NCI-H2081 treated with DMSO at 0.1 percent for 48 hours (cell line): ENCODE measurements at places on chromosomes 2 and 18.

DNA sequence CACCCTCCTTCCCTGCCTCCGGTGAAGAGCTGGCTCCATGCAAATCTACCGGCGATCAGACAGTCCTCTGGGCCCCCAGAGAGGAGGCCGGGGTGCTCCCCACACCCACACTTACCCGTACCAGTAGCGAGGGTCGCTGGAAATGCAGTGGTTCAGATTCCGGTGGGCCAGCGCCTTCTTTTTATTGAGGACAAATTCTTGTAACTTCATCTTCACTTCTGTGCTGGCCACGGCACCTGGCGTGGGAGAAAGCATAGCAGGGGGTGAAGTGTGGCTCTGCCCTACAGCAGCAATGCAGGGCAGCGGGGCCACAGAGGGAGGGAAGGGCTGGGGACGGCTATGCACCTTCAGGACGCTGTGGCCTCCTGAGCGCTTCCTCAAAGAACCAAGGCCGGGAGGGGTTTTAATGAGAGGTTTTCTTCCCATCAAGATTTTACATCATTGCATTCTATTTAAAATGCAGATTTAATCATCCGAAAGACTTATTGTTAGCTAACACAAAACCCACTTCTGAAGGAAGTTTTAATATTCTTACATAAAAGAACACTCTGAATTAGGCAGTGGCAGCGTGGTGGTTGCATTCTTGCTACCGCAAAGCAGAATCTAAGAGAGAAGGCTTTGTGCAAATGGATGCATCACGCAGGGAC, 237.0 kb downstream of the HDAC4 start:
- DNase-seq = no peak

DNA sequence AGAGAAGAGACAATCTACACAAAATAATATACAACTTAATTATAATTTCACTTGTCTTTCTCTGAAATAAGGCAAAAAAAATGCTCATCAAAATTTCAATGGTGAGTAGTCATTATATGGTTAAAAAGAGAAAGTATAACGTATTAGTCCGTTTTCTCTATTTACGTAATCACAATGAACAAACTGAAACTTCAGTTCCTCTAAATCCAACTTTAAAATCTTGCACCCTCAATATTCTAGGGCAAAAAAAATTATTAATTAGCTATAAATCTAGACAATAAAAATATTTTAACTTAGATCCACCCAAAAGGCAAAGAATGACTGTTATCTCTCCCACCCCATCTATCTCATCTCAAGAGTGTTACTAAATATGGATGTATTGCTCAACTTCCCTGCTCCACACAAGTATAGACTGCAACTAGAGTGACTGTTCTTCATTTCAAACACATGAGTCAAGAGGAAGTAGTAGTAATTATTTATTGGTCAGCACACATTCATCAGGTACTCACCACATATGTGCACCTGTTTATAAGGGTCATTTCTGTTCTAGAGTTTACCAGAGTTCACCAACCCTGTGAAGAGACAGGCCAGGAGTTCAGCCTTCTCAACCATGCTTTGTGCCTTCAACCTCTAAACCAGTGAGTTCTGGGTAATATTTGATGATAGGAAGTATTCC, 36.4 kb downstream of the STK39 start:
- no peak for DNase-seq

- no peak for DNase-seq
Observed at GRCh38 chr18:79626905-79627749, 52.5 kb upstream of the CTDP1 start.

- no peak for DNase-seq
Observed at GRCh38 chr18:32048507-32049091, 30.0 kb downstream of the RNF125 start.

DNA sequence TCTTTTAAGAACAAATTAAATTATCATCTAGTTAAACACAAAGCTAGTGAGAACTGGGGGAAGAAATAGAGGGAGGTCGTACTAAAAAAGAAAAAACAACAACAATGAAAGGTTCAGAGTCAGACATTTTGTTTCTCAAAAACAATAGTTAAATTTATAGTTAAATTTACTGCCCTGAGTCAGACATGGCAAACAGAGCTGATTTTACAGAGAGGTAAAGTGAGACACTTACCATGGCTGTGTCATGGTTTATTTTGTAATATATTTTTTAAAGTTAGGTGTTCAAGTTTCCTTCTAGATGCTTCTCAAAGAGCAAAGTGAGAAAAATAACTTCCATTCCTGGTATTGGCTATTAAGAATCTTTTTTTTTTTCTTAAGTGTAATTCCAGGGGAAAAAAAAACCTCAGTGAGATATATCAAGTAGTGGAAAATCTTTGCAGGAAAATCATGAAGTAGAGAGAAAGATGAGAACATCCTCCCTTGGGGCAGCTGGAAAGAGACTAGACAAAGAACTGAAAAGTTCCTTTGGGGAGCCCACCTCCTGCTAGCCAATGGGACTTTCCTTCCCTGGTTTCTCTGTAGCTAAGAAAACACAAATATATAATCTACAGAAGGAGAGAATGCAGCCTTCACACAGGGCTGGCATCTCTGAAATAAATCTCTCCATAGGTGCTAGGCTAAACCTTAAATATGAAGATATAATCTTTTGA, 12.3 kb downstream of the KLF7 start:
- no peak for DNase-seq

GRCh38 chr2:197092431-197092830, 165.9 kb upstream of the PGAP1 start:
- DNase-seq = no peak

GRCh38 chr18:30682672-30683071, 359.9 kb downstream of the DSC3 start:
- DNase-seq = no peak

DNA sequence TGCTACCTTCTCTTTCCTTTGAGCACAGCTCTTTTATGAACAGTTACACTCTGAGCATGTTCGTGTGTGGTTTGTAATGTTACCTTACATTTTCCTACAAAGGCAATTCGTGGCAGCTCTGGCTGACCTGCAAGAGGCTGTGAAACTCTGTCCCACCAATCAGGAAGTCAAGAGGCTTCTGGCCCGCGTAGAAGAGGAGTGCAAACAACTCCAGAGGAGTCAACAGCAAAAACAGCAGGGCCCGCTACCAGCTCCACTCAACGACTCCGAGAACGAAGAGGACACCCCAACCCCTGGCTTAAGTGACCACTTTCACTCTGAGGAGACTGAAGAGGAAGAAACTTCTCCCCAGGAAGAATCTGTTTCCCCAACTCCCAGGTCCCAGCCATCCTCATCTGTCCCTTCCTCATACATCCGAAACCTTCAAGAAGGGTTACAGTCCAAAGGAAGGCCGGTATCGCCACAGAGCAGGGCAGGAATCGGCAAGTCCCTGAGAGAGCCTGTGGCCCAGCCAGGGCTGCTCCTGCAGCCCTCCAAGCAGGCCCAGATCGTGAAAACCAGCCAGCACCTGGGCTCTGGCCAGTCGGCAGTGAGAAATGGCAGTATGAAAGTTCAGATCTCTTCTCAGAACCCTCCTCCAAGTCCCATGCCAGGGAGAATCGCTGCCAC, 56.9 kb downstream of the WDSUB1 start:
- DNase-seq = no peak

DNA sequence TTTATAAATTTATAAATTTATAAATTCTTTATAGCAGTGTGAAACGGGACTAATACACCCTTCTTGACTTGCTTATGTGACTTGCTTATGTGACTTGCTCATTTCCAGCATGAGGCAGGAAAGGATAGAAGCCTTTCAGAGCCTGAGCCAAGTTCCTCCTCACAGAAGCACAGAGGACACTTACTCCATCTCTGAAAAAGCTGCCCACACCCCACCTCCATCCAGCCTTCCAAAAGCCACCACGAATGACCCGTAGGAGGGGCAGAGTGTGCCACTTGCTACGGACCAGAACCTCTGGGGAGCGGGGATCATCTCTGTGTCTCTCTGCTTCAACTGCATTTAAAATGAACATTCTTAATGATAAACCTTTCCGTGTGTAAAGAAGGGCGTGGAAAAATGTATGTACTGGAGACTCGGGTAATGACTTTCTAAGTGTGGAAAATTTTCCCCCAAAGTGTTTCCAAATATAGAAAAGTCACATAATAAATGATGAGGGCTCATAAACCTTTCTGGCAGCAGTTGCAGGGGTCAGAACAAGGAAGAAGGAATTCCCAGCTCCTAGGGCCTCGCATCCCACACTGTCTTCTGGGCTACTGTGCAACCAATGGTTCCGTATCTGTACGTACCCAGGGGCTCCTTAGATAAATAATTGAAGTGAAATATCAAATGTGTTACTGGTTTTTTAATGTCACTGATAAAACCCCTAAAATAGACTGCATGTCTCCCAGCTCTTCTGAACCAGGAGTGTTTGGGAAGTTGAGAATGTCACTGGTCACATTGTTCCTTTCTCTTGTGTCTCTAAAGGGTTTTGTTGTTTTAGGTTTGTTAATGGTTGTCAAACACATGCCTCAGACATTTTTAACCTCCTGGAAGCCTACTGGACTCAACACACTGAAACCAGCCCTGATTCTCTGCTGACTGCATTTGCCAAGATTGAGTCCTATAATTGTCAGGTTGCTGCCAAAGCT, 104.5 kb upstream of the LTBP1 start:
- DNase-seq = no peak

DNA sequence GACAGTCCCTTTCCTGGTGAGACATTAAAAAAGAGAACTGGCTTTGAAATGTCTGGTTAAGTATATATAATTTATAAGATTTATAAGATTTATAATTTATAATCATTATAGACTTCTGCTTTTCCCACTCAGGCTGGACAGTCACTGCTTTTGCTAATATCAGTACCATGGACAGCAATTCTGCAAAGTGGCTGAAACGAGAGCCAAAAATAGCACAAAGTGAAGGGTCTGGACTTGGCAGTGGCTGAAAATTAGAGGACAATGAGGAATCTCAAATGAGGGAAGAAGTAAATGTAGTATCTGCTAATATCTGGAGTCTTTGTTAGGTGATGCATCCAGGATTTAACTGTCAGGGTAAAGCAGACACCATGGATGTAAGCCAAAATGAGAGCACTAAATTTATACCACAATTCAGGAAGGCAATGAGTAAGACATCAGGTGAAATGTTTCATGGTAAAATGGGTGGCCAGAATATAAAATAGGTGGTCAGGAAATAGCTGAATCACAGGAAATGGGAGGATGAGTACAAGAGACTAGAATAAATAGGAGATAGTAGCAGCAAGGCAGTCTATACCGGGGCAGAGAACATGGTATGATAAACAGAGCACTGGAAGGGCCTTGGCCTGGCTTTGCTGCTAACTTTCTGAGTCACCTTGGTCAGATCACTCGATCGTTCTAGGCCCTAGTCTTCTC, 39.6 kb upstream of the BOD1L2 start:
- DNase-seq = no peak

DNA sequence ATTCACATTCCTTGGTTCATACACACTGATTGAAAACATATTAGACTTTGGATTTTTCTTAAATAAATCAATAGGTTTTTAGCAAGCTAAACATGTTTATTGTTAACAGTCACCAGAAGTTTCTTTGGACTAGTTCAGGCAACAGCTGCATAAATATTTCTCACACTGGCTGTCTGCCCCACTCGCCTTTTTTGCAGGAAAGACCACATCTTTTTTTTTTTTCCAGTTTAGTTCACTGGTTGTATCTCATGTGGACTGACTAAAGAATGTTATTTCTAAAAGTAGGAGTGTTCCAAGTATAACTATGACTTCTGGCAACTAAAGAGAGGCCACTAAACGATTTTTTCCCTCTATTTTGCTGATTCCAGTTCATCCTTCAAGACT, 31.1 kb downstream of the SLC40A1 start:
- no peak for DNase-seq

GRCh38 chr18:48020337-48021250, 90.1 kb upstream of the SMAD2 start:
- DNase-seq = no peak

DNA sequence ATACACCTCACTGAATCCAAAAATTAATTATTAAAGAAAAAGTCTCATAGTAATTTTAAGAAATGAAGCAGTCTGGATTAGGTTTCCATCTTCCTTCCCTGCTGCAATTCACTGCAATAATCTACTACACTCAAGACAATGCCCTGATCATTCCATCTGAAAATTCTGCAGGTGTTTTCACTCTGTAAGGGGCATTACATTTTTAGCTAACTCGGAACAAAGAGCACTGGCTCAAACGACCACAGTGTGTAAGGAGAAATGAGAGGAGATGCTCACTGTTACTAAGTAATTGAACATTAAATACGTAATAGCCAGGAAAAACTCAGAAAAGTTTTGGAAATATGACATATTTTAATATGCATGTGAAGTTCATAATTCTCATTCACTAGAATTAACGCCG, 1.3 kb downstream of the B4GALT6 start:
- no peak for DNase-seq

DNA sequence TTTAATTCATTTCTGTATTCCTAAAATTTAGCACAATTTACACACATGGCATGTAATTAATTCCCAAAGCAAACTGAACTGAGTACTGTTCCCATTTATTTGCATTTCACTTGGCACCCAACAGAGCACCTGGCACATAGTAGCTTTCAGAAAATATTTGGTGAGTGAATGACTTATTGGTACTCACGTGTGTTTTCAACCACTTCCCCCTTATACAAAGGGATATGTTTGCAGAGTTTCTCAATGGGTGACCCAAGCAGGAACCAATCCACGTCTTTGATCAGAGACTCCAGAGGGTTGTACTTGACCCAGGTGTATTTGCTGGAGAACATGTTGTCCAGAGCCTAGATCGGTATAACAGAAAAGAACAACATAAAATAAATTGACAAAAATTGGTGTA, 6.6 kb downstream of the GKN2 start:
- peak; percentile 81 for DNase-seq

- peak; percentile 17 for DNase-seq
Observed at GRCh38 chr2:71156573-71156972, 26.1 kb downstream of the MPHOSPH10 start.

GRCh38 chr18:58615140-58616132, 13.5 kb downstream of the ALPK2 start:
- DNase-seq = no peak
